ENCODE measurements at places on chromosomes 7 and 10.

DNA sequence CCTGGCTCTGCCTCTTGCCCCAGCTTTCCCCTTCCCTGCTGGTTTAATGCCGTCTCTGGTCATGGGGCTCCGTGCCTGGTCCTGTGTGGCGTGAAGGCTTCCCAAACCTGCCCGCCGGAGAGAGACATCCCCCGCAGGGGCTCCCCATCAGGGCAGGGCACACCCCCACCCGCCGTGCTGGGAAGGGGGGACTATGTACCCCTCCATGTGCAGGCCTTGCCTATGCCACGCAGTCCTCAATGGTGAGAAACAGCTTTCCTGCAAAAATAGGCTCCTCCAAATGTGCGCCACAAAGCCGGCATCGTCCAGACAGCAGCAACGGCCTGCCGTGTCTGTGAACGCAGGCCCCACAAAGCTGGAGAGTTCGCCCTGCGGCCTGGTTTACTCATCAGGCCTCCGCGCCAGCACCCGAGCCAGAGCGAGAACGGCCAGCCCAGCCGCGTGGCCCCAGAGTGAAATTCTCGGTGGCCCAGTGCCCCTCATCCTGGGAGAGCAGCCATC, 313.4 kb downstream of the DNAJB6 start:
- no peak for DNase-seq

DNA sequence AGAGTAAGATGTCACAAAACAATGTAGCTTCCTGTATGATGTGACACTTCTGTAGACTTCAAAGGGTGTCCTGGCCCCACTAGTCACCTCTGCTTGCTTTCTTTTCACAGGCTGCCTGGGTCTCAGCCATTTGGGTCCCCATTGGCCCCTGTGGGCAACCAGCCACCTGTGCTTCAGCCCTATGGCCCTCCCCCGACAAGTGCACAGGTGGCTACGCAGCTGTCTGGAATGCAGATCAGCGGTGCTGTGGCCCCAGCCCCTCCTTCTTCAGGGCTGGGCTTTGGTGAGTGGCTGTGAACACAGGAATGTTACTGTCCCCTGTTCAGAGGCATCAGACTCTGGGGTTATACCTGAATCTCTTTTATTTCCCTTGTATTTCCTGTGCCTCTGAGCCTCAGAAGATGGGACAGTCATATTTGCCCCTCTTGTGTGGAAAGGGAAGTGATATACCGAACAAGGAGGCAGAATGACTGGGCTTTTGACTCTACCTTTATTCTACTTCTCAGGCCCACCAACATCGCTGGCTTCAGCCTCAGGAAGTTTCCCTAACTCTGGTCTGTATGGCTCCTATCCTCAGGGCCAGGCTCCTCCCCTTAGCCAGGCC, 15.4 kb downstream of the SEC24C start:
- DNase-seq = no peak

- DNase-seq = no peak
Observed at GRCh38 chr10:8189458-8189857, 135.0 kb downstream of the GATA3 start.

GRCh38 chr10:33224251-33224965, 110.1 kb downstream of the NRP1 start:
- DNase-seq = no peak

- no peak for DNase-seq
Observed at GRCh38 chr7:12415072-12415471, 11.4 kb upstream of the VWDE start.

- DNase-seq = no peak
Observed at GRCh38 chr10:121772406-121772805, 155.4 kb downstream of the ATE1 start.

Measured in naive B cell (primary cell).